ENCODE measurements at places on chromosomes 12 and 14.

DNA sequence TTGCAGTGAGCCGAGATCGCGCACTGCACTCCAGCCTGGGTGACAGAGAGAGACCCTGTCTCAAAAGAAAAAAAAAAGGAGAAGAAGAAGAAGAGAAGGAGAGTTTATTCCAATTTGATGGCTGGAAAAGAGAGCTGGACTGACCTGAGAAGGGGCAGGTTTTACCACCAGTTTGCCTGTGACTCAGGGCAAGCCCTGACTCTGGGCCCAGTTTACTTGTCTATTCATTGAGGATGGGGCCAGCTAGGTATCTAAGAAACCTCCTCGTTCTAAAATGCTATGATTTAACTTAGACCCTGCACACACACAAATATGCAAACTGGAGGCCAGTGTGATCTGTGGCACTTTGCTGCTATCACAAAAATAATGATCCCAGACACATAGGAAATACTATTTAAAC, 155.0 kb downstream of the FOXN3 start:
- DNase-seq: no peak

DNA sequence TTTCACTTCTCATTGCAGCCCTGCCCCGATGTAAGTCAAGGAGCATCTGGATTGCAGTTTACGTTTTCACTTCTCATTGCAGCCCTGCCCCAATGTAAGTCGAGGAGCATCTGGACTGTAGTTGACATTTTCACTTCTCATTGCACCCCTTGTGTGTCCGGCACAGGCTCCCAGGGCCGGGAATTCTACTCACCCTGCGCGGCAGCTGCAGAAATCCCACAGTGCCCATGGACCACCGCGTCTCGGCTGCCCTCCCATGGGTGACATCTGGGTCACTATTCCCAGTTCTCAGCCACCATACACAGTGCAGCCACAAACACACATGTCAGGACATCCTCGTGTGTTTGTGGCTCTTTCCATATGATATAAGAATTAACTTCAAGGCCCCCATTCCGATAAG, 378.5 kb downstream of the ADGRD1 start:
- DNase-seq: no peak

- no peak for DNase-seq
These were observed 187.9 kb upstream of the STXBP6 start for GRCh38 chr14:25237845-25238244.

DNA sequence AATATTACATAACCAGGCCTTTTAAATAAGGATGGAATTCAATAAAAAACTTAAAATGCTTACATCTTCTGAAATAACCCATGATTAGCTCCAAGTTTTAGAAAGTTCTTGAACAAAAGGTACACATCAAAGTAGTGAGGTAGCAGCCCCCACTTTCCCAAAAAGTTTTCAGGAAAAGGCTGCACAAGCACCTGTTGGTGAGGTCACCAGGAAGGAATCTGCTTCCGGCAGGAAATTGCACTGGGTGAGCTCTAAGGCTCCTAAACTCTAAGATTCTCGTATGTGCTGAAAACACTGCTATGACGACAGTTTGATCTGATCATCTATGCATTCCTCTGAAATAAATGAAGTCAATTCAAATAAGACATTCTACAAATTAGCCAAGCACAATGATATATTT, 34.3 kb upstream of the TTC7B start:
- peak; percentile 35 for DNase-seq

GRCh38 chr14:20658246-20658645, 16.8 kb upstream of the OR6S1 start:
- no peak for DNase-seq

DNA sequence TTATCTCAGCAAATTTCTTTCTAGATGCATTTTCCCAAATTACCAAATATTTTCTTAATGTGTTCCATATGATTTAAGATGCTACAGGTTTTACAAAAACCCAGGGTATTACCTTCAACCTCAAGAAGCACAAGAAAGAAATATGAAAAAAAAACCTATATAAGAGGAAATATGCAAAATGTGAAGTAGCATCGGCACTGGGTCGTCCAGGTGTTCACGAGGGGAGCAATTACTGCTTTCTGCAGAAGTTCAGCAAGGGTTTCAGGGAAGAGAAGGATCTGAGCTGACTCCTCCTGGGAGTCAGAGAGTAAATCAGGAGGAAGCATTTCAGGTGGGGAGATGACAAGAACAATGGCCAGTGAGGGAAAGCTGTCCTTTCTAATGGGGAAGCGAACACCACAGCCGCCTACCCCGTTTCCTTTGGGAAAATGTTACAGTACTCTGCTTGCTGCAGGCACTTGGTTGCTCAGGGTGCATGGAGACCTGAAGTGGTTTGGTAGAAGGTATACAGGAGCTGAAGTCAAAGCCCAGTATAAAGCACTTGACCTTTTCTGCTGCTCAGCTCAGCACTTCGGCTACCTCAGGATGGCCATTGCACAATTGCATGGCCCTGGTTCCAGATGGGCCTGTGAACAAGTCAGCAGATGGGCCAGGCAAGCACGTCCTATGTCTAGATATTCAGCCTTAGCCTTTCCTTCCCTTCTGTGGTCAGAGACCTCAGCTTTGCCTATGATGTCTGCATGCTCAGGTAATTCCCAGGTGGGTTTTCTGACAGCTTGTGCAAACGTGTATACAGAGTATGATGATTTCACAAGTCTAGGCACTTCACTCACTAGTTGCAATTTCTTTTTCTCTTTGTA, 155.6 kb downstream of the PAX9 start:
- DNase-seq: no peak

- DNase-seq: no peak
These were observed 125.7 kb downstream of the CRADD start for GRCh38 chr12:93802698-93803423.

DNA sequence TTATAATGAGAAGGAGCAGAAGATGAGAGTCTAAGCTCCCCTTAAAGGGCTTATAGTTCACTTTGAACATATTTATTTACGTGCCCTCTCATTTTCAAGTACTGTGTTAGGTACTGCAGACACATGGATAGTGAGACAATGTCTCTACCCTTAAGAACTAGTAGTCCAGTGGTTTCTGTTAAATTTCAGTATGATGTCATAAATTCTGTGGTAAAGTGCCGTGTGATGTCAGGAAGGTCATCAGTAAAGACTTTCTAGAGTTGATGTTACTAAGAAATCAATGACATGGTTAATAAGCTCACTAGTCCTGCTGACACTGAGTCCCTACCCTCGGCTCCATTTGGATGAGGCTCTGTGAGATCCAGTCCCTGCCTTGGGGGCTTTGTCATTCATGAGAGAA, 475.6 kb downstream of the ZFP36L1 start:
- DNase-seq: no peak

- no peak for DNase-seq
These were observed 60.4 kb upstream of the SEL1L start for GRCh38 chr14:81594012-81594411.

DNA sequence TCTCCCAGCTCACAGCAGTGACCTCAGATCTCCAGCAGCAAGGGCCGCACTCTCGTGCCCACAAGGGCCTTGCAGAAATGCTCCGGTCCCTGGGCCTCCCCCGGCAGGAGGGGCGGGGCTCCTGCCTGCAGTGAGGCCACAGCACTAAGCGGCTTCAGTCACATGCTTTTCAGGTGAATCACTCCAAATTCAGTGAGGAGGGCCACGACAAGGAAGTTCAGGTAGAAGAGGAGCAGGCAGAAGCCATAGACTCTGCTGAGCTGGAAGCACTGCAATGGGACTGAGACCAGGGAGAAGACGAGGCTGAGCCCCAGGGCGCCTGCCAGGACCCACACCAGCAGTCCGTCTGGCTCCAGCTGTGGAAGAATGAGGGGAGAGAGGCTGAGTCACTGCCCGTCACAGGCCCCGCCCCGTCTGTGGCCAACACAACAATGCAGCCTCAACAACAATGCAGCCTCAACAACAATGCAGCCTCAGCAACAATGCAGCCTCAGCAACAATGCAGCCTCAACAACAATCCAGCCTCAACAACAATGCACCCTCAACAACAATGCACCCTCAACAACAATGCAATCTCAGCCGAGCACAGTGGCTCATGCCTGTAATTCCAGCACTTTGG, 35.2 kb downstream of the SLC8B1 start:
- peak; percentile 59 for DNase-seq

DNA sequence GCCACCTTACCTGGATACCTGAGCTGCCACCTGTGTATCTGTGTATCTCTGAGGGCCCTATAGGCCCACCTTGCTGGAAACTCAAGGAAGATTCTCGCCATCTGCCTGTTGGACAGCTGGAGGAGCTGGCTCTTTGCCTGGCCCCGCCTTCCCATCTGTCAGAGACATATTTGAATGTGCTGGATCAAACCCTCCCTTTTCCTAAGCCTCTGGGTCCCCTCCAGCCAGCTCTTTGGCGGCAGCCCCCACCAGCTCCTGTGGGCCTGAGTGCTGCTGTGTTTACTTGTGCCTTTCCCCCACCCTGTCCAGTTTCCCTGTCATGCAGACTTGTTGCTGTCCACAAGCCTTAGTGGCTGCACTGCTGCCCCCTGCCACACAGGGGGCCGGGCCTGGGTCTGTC, 55.9 kb upstream of the SRSF5 start:
- DNase-seq: no peak
